ENCODE measurements at places on chromosomes 12 and 14. TPM values are rescaled to one million over a fixed set of nuclear protein-coding genes. Genes with fewer than 3 reads are reported as not detected.

KLRC2 gene
- total RNA-seq: not detected

RIMBP2 gene
- 1.5 TPM for total RNA-seq

HCAR3 gene
- total RNA-seq: not detected

GPHB5 gene
- not detected for total RNA-seq

LRCOL1 gene
- 0.24 TPM for total RNA-seq

DERA gene
- total RNA-seq: 21.2 TPM

GPRC5A gene
- total RNA-seq: 1.3 TPM

DNA sequence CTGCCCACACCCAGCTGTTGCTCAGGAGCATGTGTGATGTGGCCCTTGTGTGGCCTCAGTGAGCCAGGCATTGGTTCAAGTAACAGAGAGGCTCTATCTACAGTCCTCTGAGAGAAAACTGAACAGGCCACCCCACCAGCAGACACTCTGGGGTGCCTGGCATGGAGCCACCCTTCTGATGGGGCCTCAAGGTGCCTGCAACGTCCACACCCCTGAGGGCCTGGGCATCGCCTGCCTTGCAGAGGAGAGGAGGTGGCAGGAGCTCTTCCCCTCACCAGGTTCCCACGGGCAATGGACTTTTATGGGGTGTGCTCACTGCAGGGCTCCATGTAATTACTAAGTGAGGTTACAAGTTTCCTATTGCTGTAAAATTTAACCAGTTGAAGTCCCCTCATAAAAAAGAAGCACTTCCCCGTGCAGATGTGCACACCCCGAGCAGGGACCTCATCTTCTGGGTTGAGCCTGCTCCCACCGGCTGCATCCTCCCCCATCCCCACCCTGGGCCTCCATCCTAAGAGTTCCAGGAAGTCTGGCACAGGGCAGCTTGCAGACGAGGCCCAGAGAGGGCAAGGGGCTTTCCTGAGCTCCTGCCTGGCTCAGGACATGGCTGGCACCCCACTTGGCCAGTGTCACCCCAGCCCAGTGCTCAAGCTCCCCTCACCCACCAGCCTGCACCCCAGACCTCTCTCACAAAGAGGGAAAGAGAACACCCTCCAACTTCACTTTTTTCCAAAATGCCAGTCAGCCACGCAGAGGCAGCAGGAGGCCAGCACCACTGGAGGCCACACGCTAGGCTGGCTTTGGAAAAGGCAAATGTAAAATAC is 270.4 kb upstream of the RTL1 start:
- H3K36me3 ChIP-seq: peaks cover 8% of the 10 kb centered on the region
- H3K27me3 ChIP-seq: peaks cover 4% of the 10 kb centered on the region
- H3K27ac ChIP-seq: no peak overlapping the region
- no peak for DNase-seq

- no peak for DNase-seq
- H3K36me3 ChIP-seq: peaks cover 6% of the 10 kb centered on the region
- peaks cover 14% of the 10 kb centered on the region for H3K4me1 ChIP-seq
- no peaks in the 10 kb centered on the region for H3K27me3 ChIP-seq
- no peak overlapping the region for H3K4me3 ChIP-seq
Observed at GRCh38 chr12:31866523-31866922, 92.7 kb upstream of the RESF1 start.

DNA sequence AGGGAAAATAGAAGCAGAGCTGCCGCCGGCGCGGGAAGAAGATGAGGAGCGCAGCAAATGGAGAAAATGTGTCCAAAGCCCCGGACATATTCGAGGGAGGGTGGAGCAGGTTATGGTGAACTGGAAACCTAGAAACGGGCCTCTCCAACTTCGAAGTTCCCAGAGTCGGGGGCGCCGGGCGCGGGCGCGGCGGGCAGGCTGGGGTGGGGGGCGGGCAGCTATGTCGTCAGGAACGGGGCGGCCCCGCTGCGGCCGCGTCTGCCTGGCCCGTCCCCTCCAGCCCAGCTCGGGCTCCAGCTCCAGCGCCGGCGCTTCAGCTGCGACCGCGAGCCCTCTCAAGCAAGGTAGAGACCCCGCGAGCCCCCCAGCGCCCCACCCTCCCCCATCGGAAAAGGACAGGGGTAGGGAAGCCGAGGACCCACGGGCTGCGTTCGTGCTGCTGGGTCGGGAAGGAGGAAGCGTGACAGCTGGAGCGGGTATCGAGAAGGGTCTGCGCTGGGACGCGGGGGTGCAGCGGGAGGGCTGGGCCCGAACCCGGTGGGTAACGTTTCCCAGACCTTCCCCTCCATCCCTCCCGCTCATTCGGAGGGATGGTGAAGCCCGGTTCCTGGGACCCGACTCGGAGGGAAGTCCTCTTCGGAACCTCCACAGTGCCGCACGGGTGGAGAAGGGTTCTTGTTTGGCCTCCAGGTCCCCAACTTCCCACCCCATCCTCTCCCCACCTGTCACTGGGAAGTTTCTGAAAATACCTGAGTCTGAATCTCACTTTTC is 1.0 kb downstream of the DGKA start:
- peaks cover 58% of the 10 kb centered on the region for H3K27me3 ChIP-seq
- H3K36me3 ChIP-seq: peaks cover 4% of the 10 kb centered on the region
- DNase-seq: peak; percentile 65
- H3K4me3 ChIP-seq: peak overlapping the region; percentile 85

GRCh38 chr14:50830932-50831725 is at the start of gene NIN:
NIN (minus strand) TSS chr14:50831162; CDS start chr14:50822056, 9,106 bp downstream.
- peaks cover 3% of the 10 kb centered on the region for H3K36me3 ChIP-seq
- DNase-seq: peak; percentile 66
- peak within 1 kb of the TSS; percentile 94 for H3K4me3 ChIP-seq
- H3K4me1 ChIP-seq: peaks cover 31% of the 10 kb centered on the region
- peaks cover 82% of the 10 kb centered on the region for H3K27me3 ChIP-seq

GRCh38 chr12:116161588-116161987 is 115.9 kb downstream of the MED13L start:
- peaks cover 47% of the 10 kb centered on the region for H3K4me1 ChIP-seq
- H3K27me3 ChIP-seq: no peaks in the 10 kb centered on the region
- H3K4me3 ChIP-seq: no peak overlapping the region
- peak overlapping the region; percentile 33 for H3K27ac ChIP-seq

DNA sequence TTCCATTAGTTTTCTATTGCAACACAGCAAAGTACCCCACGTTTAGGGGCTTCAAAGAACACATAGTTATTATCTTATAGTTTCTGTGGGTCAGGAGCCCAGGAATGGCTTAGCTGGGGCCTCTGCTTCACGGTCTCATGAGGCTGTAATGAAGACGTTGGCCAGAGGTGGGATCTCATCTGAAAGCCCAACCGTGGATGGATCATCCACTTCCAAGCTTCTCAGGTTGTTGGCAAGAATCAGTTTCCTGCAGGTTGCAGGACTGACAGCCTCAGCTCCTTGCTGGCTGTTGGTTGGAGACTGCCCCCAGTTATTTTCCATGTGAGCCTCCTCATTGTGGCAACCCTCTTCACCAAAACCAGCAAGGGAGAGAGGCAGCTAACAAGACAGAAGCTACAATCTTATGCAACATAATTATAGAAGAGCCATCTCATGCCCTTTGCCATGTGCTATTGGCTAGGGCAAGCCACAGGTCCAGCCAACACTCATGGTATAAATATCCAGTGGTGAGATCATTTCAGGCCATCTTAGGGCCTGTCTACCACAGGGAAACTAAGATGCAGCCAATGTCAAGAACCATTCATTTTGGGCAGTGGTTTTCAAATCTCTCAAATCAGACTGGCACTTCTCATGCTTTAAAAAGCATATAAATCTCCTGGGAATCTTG is 452.4 kb downstream of the MED13L start:
- peaks cover 5% of the 10 kb centered on the region for H3K27me3 ChIP-seq
- H3K36me3 ChIP-seq: peaks cover 17% of the 10 kb centered on the region
- no peak overlapping the region for H3K27ac ChIP-seq
- no peak overlapping the region for H3K4me3 ChIP-seq
- H3K4me1 ChIP-seq: no peaks in the 10 kb centered on the region
- DNase-seq: no peak

DNA sequence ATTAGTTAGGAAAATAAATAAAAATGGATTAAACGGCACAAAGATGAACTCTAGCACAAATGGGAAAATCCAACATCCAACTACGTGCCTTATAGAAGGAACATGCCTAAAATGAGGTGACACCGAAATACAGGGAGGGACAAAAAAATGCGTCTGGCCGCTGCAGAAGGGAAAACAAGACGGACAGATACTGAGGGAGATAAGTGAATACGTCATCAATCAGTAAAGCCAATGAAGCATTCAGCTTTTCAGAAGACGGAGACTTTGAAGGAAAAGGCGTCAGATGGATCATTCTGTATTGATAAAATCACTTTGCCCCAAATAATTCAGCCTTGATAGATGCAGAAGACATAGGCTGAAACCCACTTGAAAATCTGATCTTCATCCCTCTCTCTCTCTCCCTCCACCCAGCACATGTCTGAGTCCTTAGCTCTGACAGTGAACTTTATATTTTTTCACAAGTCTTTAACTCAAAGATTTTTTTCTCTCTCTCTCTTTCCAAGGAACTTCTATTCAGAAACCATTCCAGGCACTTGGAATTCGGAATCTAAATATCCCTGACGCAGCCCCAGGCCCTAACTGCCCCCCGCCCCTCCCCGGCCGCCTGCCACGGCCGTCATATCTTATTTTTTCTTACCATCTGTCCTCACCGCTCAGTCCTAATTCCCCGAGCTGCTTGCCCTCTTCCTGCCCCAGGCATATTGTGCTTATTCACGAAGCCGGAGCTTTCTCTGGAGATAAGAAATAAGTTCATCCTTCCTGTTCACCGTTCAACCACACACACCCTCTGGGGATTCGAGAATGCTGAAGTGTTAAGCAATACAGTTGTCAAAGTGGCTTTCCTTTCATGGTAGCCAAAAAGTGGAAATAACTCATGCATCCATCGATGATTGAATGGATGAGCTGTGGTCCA is 35.5 kb upstream of the RFLNA start:
- H3K27me3 ChIP-seq: peaks cover 3% of the 10 kb centered on the region
- H3K27ac ChIP-seq: no peak overlapping the region
- no peak overlapping the region for H3K4me3 ChIP-seq

DNA sequence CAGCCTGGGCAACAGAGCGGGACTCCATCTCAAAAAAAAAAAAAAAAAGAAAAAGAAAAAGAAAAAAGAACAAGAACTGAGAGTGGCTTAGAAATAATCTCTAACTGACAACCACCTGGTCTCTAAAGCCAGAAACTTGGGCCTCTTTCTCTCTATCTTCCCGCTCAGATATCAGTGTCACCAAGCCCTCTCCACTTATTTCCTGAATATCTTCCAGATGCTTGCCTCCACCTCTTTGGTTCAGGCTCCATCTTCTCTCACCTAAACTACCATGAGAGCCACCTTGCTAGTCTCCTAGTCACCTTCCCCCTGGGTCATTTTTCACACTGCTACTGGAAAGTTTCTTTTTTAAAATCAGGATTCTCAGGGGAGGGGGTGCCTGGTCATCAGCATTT is 1.8 kb upstream of the TM9SF1 start:
- DNase-seq: no peak
- H3K4me3 ChIP-seq: peak overlapping the region; percentile 94
- peaks cover 40% of the 10 kb centered on the region for H3K36me3 ChIP-seq
- H3K4me1 ChIP-seq: peaks cover 24% of the 10 kb centered on the region
- no peaks in the 10 kb centered on the region for H3K27me3 ChIP-seq
- H3K27ac ChIP-seq: 0 out of 2 replicates have a peak overlapping the region, but pooled peaks have one; percentile 83

DNA sequence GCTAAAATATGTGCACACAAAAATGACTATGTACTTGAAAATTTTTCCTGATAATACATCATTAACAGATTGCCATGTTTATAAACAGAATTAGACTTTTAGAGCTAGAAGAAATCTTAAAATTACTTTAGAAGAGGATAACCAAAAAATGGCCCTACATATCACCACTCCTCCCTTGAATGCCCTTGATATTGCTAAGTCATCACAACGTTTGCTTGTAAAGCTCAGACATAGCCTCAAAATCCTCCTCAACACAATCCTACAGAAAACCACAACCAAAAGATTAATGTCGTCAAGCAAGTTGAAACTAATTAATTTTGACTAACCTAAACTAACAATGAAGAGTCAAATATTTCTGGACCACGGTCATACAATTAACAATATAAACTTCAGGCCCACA is 19.4 kb upstream of the NAA30 start:
- DNase-seq: no peak
- no peak overlapping the region for H3K4me3 ChIP-seq
- peaks cover 12% of the 10 kb centered on the region for H3K27me3 ChIP-seq
- H3K27ac ChIP-seq: no peak overlapping the region
- peaks cover 3% of the 10 kb centered on the region for H3K36me3 ChIP-seq

DNA sequence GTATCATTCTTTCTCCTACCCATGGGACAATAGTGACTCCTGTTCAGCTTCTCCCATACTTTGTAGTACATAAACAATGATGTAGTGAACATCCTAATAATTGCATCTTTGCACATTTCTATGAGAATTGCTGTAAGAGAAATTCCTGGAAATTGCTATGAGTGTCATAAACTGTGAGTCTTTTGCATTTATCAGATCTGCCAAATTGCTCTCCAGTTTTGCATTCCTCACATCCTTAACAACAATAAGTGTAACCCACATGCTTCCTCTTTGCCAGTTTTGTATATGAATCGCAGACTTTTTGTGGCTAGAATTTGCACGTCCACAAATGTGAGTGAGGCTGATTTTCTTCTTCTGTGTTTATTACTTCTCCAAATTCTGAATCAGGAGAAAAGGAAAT is 124.0 kb upstream of the TBX5 start:
- no peaks in the 10 kb centered on the region for H3K4me1 ChIP-seq
- DNase-seq: no peak
- H3K4me3 ChIP-seq: no peak overlapping the region
- H3K27ac ChIP-seq: no peak overlapping the region
- H3K27me3 ChIP-seq: no peaks in the 10 kb centered on the region
- H3K36me3 ChIP-seq: no peaks in the 10 kb centered on the region

- H3K36me3 ChIP-seq: no peaks in the 10 kb centered on the region
- H3K27ac ChIP-seq: no peak overlapping the region
- H3K4me1 ChIP-seq: peaks cover 17% of the 10 kb centered on the region
- no peak for DNase-seq
Observed at GRCh38 chr12:52253391-52254179, 20.5 kb downstream of the KRT7 start.

- no peak overlapping the region for H3K4me3 ChIP-seq
- DNase-seq: no peak
- no peaks in the 10 kb centered on the region for H3K36me3 ChIP-seq
- peaks cover 9% of the 10 kb centered on the region for H3K4me1 ChIP-seq
Observed at GRCh38 chr12:21971344-21971743, 30.1 kb upstream of the ABCC9 start.

DNA sequence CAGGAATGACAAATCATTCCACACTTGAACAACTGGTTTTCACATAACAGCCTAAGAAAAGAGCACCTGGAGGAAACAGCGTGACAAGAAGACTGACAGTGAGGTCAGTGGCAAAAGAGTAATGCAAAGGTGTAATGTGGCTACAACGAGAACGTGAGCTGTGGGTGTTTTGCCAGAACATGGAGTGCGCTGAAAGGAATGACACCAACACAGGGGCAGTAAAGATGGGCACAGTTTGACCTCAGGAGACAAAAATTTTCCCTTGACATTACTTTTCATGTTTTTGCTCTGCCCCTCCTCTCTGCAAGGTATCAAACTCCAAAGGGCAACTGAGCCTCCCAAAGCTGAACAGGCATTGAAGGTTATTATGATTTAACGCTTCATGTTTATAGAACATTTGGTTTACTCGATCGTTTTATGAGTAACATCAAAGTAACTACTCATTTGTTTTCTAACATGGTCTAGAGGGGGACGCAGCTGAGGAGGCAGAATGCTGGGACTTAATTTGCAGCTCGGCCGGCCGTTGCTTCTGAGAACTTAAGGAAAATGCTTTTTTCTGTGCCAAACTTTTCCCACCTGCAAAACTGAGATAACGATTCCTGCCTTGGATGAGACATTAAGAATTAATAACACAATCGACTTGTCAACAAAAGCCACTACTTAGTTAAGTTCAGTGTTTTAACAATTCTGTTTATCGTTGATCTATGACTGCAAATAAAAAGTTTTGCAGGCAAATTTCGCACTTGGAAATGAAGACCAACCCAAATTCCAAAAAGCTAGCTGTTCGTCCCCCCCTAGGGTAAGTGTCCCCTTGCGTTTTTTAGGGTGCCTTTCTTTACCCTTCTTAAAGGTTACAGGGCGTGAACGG is 954 bp downstream of the HAUS4 start:
- peak overlapping the region; percentile 91 for H3K4me3 ChIP-seq
- DNase-seq: no peak
- H3K4me1 ChIP-seq: peaks cover 20% of the 10 kb centered on the region
- peak overlapping the region; percentile 94 for H3K27ac ChIP-seq

Measured in WTC11 (cell line).